ENCODE measurements at places on chromosomes 1 and 21.

- DNase-seq, result no peak
These were observed 218.0 kb upstream of the GALNT2 start for GRCh38 chr1:229848752-229849677.

DNA sequence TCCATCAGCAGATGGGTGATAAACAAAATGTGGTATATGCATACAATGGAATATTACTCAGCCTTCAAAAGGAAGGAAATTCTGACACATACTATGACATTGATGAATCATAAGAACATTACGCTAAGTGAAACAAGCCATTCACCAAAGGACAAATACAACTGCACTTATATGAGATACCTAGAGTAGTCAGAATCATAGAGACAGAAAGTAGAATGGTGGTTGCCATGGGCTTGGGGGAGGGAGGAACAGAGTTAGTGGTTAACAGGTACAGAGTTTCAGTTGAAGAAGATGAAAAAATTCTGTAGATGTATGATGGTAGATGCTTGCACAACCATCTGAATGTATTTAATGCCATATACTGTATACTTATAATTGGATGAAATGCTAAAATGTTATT lies 39.1 kb upstream of the KCNK2 start:
- DNase-seq, result no peak

DNA sequence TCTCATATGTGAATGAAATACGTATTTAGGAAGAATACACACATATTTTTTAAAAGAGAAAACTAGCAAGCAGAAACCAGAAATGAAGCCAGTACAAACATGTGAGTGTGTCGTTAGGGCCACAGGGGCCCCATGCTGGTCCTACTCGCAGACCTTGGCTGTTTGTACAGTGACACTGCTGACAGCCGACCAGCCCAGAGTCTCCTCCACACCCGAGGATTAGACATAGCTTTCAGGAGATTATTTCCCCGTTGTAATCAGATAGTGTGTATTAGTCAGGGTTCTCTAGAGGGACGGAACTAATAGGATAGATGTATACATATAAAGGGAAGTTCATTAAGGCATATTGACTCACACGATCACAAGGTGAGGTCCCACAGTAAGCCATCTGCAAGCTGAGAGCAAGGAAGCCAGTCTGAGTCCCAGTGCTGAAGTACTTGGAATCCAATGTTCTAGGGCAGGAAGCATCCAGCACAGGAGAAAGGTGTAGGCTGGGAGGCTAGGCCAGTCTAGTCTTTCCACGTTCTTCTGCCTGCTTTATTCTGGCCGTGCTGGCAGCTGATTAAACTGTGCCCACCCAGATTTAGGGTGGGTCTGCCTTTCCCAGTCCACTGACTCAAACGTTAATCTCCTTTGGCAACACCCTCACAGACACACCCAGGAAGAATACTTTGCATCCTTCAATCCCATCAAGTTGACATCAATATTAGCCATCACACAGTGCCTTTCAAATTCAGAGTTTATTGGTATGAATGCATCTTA lies 51.2 kb downstream of the DIP2A start:
- no peak for DNase-seq

- DNase-seq, result no peak
These were observed 642 bp upstream of the NT5C1A start for GRCh38 chr1:39672551-39672947.

DNA sequence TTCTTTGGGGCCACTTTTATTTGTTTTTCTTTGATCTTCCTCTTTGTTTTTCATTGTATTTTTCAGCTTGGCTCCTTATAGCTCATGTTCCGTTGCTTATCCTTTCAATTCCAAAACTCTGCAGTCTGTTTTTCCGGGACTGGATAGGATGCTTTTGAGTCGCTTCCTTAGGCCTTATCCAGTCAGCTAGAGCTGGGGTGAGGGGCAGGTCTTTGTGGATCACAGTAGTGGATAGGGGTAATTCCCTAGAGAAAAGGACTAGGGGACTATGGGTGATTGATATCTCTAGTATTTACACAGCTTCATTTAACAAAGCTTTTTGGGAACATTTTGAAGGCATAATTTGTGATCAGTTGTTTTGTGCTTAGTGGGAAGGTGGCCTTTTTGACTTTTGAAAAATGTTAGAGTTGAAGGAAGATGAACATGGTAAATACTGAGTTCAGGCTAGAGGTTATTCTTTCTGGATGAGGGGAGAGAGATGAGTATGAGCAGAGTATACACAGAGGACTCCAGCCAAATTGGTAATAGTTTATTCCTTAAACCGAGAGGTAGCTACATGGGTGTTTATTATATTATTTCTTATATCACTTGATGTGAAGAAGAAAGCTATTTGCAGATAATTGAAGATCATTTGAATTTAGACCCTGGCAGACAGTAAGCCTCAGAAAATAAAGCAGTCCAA lies 22.5 kb downstream of the CEP350 start:
- DNase-seq, result no peak

DNA sequence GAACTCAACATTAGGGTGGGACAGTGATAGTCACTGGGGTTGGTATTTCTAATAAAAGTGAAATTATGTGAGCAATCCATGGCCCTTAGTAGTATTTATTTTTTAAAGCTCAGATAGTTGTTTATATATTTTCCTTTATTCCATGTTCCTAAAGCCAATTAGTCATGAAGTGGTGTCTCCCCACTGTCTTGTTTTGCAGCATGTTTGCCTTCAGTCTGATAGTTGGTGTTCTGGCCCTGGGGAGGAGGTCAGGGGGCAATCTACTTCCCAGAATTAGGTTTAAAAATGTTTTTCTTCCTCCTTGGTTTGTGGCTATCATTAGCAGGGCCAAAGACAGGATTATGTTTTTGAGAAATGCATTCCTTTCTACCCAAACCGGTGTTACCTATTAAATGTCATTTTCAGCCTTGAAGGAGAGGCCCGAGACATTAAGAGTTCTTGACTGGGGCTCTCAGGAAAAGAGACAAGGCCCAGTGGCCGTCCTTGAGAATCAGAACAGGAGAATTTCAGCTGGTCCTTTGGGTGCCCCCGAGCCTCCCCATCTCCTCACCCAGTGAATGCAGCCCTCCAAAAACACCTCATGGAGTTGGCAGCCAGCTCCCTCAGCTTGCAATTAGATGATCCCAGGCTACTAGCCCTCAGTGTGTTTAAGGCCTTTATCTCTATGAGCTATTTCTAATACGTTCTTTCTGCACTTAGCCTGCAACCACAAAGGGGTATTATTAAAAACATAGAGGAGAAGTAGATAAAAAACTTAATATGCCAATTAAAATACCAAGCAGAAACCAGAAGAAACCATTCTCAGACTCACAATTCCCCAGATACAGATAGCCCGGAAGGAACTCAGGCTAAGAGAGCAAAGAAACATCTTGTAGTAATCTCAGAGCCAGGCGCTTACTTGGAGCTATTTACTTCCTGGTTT lies 71.3 kb upstream of the NGF start:
- no peak for DNase-seq

- no peak for DNase-seq
These were observed 41.3 kb downstream of the SCCPDH start for GRCh38 chr1:246765521-246765920.

DNA sequence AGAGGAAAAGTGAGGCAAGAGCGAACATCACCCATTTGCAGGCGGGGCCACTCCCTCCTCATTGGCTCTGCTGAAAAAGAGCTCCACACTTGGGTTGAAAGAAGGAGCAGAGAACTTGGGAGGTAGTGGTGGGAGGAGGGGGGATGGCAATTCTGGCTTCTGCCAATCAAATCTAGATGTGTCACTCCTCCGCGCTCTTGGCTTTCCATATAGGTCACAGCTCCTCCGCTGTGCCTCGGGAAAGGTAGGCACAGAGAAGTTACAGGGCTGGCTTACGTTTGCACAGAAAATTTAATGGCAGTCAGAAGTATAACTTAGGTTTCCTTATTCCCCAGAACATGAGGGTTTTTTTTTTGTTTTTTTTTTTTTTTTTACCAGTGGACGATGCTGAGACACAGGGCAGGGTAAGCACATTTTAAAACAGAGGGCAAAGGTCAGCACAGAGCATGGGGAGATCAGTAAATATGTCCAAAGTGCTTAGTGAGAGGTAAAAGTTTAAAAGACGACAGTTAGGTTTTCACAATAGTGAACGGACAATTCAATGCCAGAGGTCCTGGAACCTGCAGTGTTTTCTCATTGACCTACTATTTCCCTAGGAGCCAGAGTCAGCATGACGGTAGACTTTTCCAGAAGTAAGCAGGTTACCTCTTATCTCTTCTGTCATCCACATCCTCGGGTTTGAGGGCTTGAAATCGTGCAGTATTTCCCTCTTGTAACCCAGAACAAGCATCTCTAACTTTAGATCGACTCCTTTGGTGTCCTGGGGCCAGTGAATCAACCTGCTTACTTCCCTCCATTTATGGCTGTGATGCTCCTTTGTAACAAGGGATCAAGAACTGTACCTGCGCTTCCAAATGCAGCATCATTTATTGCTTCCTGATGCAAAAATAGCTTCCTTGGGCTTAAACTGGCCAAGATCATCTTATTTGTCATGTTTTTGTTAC lies 258.9 kb upstream of the PROX1 start:
- no peak for DNase-seq

GRCh38 chr1:160624464-160624863 lies 22.4 kb downstream of the SLAMF1 start:
- no peak for DNase-seq

GRCh38 chr1:100869996-100870395 lies 24.6 kb downstream of the EXTL2 start:
- no peak for DNase-seq

DNA sequence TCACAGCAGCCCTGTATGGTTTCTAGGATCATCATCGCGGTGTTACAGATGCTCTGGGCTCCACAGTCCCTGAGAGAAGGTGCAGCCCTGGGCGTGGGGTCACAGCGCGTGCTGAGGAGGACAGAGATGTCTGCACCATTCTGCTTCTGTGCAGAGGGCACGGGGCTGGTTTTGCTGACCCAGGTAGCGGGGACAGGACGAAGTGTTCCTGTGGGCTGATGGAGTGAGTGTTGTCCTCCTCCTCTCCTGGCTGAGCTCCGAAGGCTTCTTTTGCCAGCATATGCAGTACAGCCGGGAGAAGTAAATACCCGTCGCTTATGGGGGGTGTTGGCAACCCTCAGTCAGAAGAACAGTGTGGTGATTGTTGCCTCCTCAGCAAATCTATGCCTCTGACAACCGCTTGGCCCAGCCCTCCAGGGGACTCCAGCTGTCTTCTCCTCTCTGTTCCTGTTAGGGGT lies 101.5 kb downstream of the DDX20 start:
- no peak for DNase-seq

DNA sequence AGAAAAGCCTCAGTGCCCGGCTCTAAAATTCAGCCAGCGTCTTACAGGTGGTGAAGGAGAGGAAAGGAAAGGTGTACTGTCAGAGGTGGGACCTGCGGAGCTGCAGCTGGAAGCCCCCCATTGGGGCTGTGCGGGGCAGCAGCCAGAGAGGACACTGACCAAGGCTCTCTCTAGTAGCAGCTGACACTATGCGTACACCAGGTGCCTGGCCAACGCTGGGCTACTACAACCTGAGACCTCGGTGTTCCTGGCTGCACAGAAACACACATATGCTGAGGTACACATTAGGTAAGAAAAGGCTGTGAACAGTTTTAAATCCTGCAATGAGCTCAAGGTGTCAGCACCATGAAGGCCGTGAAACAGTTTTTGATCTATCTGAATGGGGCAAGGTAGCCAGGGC lies 55.5 kb upstream of the EDN2 start:
- no peak for DNase-seq

- no peak for DNase-seq
These were observed 861 bp upstream of the DRAXIN start for GRCh38 chr1:11690397-11691301.

DNA sequence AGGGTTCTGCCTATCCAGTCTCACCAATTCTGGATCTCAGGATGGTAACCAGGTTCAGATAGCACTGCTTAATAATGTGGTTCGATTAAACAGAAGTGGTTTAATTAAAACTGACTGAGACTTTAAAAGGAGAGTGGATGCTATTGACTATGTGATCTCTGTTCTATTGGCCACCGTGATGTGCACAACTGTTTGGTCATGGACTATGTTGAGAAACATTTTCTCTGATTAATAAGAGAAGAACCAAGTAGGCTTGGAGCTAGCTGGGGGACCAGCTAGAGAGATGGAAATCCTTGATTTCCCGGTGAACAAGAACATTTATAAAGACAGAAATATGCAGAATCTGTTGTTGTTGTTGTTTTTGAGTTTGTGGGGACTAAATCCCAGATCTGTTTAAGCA lies 36.5 kb downstream of the DPT start:
- DNase-seq, result no peak

GRCh38 chr1:231781892-231782291 lies 155.3 kb downstream of the DISC1 start:
- no peak for DNase-seq

DNA sequence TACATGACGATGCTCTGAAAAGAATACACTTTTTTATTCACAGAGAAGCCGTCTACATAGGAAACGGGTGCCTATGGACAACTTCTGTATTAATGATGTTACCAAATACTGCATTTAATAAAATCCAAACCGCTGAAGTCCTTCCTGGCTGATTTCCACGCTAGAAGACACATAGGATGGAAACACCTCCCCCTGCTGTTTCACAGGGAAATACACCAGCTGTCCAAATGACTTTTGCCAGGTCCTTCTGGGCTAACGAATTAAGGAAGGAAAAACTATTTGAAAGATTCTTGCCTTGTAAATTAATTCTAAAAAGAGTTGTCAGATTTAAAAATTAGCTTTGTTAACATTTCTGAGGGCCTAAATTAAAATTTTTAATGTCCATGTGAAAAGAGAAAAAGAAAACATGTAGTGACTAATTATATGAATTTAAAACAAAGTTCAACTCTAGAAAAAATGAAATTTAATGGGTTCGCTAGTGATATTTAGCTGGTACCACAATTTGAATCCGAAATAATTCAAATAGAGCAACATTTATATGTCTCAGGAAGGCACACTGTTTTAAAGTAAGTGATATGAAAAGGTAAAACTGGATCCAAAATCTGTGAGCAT lies 146.0 kb downstream of the RERE start:
- no peak for DNase-seq

DNA sequence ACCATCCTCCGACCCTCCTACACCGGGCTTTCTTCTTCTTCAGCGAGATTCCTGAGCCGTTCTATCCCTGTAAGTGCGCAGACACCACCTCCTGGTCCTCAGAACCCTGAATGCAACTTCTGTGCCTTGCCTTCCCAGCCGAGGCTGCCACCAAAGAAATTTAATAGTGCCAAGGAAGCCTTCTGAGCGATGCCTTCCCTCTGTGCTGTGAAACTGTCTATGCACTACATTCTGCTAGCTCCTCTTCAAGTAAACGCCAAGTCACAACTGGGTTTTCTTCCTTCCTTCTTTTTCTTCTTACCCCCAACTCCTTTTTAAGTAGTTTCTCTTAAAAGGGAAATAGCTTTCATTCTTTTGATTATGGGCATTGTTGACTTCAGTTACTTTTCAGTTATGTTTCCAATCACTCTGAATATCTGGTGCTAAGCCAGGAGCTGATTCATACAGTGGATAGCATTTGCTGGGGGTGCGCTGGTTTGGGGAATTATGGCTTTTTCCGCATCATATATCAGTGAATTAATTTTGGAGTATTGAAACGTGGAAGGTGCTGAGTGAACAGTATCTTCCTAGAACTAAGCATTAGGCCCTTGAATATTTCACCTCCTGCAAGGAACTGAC lies 38.6 kb upstream of the GPR88 start:
- no peak for DNase-seq

- DNase-seq, result no peak
These were observed 58.8 kb downstream of the ATP6V1G3 start for GRCh38 chr1:198481661-198482060.

- no peak for DNase-seq
These were observed 166.9 kb downstream of the MAGI3 start for GRCh38 chr1:113557187-113557586.

Data from SJSA1 (cell line).